ENCODE measurements at places on chromosomes 7 and 10.

- DNase-seq, result no peak
These were observed 225.7 kb upstream of the ANKRD30A start for GRCh38 chr10:36899652-36900051.

DNA sequence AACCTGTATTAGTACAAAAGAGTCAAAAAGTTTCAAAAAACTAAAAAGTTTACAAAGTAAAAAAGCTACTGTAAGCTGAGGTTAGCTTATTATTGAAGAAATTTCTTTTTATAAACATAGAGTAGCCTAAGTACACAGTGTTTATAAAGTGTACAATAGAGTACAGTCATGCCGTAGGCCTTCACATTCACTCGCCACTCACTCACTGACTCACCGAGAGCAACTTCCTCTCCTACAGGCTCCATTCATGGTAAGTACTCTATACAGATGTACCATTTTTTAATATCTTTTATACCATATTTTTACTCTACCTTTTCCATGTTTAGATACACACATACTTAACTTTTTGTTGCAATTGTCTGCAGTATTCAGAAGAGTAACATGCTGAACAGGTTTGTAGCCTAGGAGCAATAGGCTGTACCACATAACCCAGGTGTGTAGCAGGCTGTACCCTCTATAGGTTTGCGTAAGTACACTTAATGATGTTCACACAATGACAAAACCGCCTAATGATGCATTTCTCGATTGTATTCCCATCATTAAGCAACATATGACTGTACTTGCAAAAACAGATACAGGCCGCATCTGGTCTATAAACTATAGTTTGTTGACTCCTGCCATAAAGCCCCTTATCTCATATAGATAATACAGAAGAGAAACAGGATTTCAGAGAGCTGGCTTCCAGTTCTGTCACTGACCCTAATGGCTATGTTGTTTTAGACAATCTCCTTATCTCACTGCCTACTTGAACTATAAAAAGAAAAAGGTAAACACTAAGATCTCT, 438.8 kb downstream of the HTR7 start:
- DNase-seq, result peak; percentile 75

GRCh38 chr7:13032576-13032975, 345.1 kb downstream of the ARL4A start:
- no peak for DNase-seq

- no peak for DNase-seq
These were observed 114.8 kb upstream of the THSD7A start for GRCh38 chr7:11946794-11947193.

- no peak for DNase-seq
These were observed 1.1 kb upstream of the EGR2 start for GRCh38 chr10:62817121-62817765.

DNA sequence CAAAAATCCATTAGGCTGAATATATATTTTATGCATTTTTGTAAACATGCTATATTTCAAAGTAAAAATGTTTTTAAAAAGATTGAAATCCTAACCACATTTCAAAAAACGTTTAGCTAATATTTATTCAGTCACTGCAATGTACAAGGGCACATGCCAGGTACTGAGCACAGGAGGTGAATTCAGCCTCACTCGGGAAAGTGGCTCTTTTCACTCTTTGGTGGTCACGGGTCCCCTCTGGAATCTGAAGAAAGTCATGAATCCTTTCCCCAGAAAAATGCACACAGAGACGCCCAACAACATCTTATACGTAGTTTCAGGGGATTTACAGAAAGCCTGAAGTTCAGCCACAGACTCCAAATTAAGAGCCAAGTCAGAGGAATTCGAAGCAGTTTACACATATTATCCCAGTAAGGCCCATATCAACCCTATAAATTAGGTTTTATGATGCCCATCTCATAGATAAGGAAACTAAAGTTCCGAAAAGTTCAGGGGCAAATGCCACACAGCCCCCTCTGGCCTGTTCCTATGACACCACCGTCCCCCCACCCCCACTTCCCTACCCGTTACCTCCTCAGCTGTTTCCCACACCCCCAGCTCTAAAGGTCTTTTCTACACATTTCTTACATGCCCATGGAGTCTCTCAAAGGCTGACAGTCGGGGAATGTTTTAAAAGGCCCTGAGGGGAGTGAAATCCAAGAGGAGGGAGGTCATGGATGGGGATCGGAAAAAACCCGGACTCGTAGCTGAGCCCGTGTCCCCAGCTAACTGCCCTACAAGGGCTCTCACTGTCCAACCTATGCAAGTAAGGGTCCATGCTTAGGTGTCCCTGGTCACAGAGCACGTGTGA, 9.6 kb upstream of the SVOPL start:
- DNase-seq, result no peak

Measured in cardiac fibroblast (primary cell).